ENCODE measurements at places on chromosomes 7 and 10. TPM values are rescaled to one million over a fixed set of nuclear protein-coding genes. Genes with fewer than 3 reads are reported as not detected.

Gene HKDC1
- not detected for total RNA-seq

Gene ZFAND4
- 3.8 TPM for total RNA-seq

Gene OR9A2
- not detected for total RNA-seq

Gene ST8SIA6
- not detected for total RNA-seq

Gene SPDYE6
- 0.07 TPM for total RNA-seq

Gene STOX1
- 0.59 TPM for total RNA-seq

Gene LRMDA
- 13.7 TPM for total RNA-seq

Gene DNAJC12
- total RNA-seq, result 0.39 TPM

Gene EBLN1
- not detected for total RNA-seq

Gene ZNF727
- total RNA-seq, result 0.07 TPM

Gene MMD2
- total RNA-seq, result not detected

Gene TAS2R5
- total RNA-seq, result 0.10 TPM

Gene BICC1
- total RNA-seq, result not detected

Gene GSAP
- 1.7 TPM for total RNA-seq

Gene SH2D4B
- total RNA-seq, result not detected

Gene RELN
- total RNA-seq, result 27.9 TPM

Gene LIPK
- total RNA-seq, result not detected

Gene PCBD1
- 97.0 TPM for total RNA-seq

All from mammary microvascular endothelial cell (primary cell).